Occipital lobe (tissue), 3 donors: ENCODE measurements at places on chromosomes 3 and 15. TPM values are rescaled to one million over a fixed set of nuclear protein-coding genes. Genes with fewer than 3 reads are reported as not detected.

ARRDC4 gene
- 55.1 TPM for total RNA-seq

PAK2 gene
- 54.4 TPM for total RNA-seq

LRRC34 gene
- 8.1 TPM for total RNA-seq

GP9 gene
- total RNA-seq, result not detected

CNTN3 gene
- 16.2 TPM for total RNA-seq

PPP1R14D gene
- total RNA-seq, result not detected

CLDN1 gene
- total RNA-seq, result 1.6 TPM

PCSK6 gene
- total RNA-seq, result 15.4 TPM

UROC1 gene
- not detected for total RNA-seq

FRMD4B gene
- total RNA-seq, result 54.6 TPM

HYAL1 gene
- total RNA-seq, result 0.16 TPM

STRIT1 gene
- total RNA-seq, result not detected

CHDH gene
- total RNA-seq, result 1.4 TPM

SERINC4 gene
- not detected for total RNA-seq

BCL2A1 gene
- total RNA-seq, result 0.94 TPM

STRC gene
- total RNA-seq, result 0.47 TPM

PLA1A gene
- total RNA-seq, result not detected

DOCK3 gene
- total RNA-seq, result 42.6 TPM

SAMD7 gene
- total RNA-seq, result not detected

TRPM1 gene
- not detected for total RNA-seq

FEZF2 gene
- total RNA-seq, result 15.0 TPM

CDCP1 gene
- total RNA-seq, result 0.62 TPM

SELENOK gene
- total RNA-seq, result 59.6 TPM

GOLGA6L1 gene
- not detected for total RNA-seq

ADAMTS9 gene
- 17.3 TPM for total RNA-seq

SECISBP2L gene
- total RNA-seq, result 85.0 TPM

DNAJA4 gene
- total RNA-seq, result 30.4 TPM

CFAP20DC gene
- total RNA-seq, result 4.4 TPM

TGFBR2 gene
- 5.8 TPM for total RNA-seq

BTBD1 gene
- 150 TPM for total RNA-seq

ZPLD1 gene
- total RNA-seq, result not detected

DUOXA1 gene
- 0.31 TPM for total RNA-seq

MUC20 gene
- 1.9 TPM for total RNA-seq

TIMMDC1 gene
- total RNA-seq, result 31.2 TPM

COL6A5 gene
- total RNA-seq, result under 0.01 TPM

THPO gene
- total RNA-seq, result not detected

CIB2 gene
- 18.4 TPM for total RNA-seq

NMNAT3 gene
- total RNA-seq, result 2.3 TPM

SEMA3G gene
- total RNA-seq, result 3.0 TPM

MLF1 gene
- total RNA-seq, result 30.3 TPM

CYP1A2 gene
- not detected for total RNA-seq

HDGFL3 gene
- 149 TPM for total RNA-seq

ROBO1 gene
- 156 TPM for total RNA-seq

SLC22A13 gene
- total RNA-seq, result 0.94 TPM

ITPKA gene
- total RNA-seq, result 0.31 TPM

GP5 gene
- total RNA-seq, result not detected

CTXN2 gene
- 0.16 TPM for total RNA-seq

MORC1 gene
- 0.31 TPM for total RNA-seq
